ENCODE measurements at places on chromosomes 1 and 21. TPM values are rescaled to one million over a fixed set of nuclear protein-coding genes. Genes with fewer than 3 reads are reported as not detected.

DNA sequence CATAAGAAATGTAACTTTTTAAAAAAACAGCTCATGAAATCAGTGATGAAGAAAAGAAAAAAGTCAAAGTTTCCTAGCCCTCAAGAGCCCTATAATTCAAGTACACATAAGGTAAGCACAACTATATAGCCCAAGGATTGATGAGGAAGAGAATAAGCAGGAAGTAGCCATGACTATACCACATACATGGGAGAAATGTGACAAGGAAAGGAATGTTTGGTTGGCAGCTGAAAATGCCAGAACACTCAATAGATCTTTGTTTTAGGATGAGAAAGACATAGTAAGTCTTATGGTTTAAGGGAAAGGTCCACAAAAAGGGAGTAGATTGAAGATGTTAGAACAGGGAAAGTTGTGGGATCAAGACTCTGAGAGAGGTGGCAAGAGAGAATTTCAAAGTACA is 5.7 kb downstream of the DOCK7 start:
- DNase-seq = no peak

DNA sequence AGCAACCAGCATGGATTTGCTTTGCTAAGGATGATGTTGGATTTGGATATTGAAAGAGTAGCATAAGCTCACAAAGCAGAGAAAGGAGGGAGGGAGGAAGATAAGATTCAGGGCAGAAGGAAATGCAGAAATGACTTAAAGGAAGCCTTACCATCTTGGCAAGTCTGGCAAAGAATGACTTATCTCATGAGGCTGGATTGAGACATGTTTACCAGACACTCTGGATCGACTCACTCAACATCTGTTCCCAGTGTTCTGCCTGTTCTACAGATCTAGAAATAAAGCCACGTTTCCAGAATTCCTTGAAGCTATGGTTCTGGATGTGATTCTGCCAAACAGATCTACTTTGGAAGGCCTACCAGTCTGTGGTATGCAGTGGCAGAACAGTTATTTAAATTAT is 38.8 kb upstream of the CTBS start:
- DNase-seq = no peak

DNA sequence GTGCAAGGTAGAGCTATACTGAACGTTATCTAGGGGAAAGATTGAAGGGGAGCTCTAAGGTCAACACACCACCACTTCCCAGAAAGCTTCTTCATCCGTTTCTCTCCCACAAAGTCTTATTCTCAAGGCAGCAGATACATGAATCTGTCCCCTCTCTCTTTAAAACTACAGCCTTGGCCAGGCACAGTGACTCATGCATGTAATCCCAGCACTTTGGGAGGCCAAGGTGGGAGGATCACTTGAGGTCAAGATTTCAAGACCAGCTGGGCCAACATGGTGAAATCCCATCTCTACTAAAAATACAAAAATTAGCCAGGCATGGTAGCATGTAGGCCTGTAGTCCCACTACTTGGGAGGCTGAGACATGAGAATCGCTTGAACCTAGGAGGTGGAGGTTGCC is 8.1 kb downstream of the CYP4X1 start:
- DNase-seq = no peak

TGFB2 gene
- 21.2 TPM for total RNA-seq

All from heart right ventricle (tissue), 16 donors.